Sigmoid colon (tissue), 7 donors: ENCODE measurements at places on chromosomes 11 and 22. TPM values are rescaled to one million over a fixed set of nuclear protein-coding genes. Genes with fewer than 3 reads are reported as not detected.

DNA sequence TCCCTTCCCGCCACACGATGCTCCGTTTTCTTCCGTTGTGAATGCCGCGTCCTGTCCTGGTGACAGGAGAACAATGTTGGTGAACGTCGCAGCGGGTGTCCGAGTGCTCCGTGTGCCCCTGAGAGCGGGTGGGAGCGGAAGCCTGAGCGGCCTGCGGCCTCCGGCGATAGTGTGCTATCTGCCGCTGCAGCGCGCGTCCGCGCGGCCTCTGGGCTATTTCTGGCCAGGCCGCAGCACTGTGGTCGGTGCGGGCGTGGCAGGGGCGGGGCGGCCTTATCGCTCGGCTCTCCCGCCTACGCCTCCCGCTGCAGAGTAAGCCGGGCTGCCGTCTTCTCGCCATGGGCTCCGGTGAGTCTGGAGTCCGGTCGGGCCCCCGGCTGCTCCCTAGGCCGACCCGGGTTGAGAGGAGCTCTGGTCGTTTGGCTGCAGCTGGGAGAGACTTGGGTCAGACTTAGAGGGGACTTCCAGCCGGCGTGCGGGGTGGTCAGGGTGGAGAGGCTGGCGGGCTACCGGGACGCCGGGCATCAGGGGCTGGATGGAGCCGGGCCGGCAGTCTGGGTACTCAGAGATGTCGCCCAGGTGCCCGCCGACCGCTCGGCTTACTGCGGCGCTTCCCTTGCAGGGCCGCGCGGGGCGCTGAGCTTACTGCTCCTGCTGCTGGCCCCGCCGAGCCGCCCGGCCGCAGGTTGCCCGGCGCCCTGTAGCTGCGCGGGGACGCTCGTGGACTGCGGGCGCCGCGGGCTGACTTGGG is at the start of gene GP1BB:
Gene GP1BB (plus strand): TSS at position 308 of the 751 bp plus-strand sequence. CDS start 31 bp downstream, at position 339.
- H3K4me1 ChIP-seq = peaks cover 19% of the 10 kb centered on the region
- no peaks in the 10 kb centered on the region for H3K36me3 ChIP-seq
- no peak for DNase-seq
- no peak within 1 kb of the TSS for H3K27ac ChIP-seq
- no peak within 1 kb of the TSS for H3K4me3 ChIP-seq

- H3K27ac ChIP-seq = peak overlapping the region; percentile 36
- no peak overlapping the region for H3K4me3 ChIP-seq
- no peaks in the 10 kb centered on the region for H3K36me3 ChIP-seq
- no peaks in the 10 kb centered on the region for H3K4me1 ChIP-seq
- peak; percentile 67 for DNase-seq
Observed at GRCh38 chr11:124898711-124899110, 1.0 kb upstream of the ROBO4 start.

EFCAB6 gene
- 0.45 TPM for polyA plus RNA-seq

DNA sequence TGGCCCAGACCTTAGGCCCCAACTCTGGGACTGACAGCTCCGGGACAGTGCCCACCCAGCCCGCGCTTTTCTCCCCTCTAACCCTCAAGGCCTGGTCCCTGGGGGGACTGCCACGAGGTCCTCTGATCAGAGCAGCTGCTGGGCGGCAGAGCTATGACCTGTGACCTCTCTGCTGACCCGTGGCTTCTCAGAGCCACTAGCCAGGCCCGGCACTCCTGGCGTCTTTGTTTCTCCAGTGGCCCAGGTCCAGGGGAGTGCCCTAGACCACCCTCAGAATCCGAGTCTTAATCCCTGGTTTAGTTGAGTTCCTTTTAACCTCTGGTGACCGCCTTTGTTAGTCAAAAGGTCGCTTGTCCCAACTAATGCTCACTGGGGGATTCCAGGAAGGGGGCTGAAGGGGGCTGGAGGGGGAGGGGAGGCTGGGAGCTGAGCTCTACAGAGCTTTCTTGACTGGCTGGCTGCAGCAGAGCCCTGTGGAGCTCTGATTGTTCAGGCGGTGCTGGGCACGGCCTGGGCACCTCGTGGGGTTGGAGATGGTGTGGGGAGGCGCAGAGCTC is 1.2 kb downstream of the FBLN1 start:
- peaks cover 35% of the 10 kb centered on the region for H3K4me1 ChIP-seq
- no peak for DNase-seq
- H3K4me3 ChIP-seq = peak overlapping the region; percentile 60
- H3K27me3 ChIP-seq = peaks cover 11% of the 10 kb centered on the region

GRCh38 chr11:29208117-29208516 is 808.7 kb downstream of the KCNA4 start:
- DNase-seq = no peak
- no peaks in the 10 kb centered on the region for H3K36me3 ChIP-seq
- H3K4me1 ChIP-seq = no peaks in the 10 kb centered on the region
- no peak overlapping the region for H3K4me3 ChIP-seq

DNA sequence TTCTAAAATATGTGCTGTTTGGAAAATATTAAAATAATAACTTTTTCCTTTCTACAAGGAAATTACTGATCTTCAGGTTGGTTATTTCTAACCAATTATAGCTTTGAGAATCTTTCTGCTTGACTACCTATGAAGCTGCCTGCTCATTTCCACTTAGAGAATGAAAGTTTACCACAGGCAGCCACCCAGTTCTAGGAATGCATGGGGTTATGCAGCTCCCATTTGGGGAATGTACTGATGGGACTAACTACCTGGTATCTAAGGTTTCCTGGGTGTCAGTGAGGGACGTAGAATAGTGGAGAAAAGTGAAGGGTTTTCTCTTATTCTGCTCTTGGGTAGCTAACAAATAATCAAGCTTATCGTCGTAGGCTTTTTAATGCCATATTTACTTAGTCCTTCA is 73.4 kb downstream of the DEUP1 start:
- H3K4me1 ChIP-seq = no peaks in the 10 kb centered on the region
- no peaks in the 10 kb centered on the region for H3K36me3 ChIP-seq
- no peak overlapping the region for H3K4me3 ChIP-seq
- H3K27me3 ChIP-seq = no peaks in the 10 kb centered on the region
- no peak for DNase-seq
- H3K27ac ChIP-seq = no peak overlapping the region

- H3K27me3 ChIP-seq = no peaks in the 10 kb centered on the region
- DNase-seq = peak; percentile 85
- no peaks in the 10 kb centered on the region for H3K4me1 ChIP-seq
Observed at GRCh38 chr22:29359469-29359868, 28.9 kb downstream of the AP1B1 start.

DNA sequence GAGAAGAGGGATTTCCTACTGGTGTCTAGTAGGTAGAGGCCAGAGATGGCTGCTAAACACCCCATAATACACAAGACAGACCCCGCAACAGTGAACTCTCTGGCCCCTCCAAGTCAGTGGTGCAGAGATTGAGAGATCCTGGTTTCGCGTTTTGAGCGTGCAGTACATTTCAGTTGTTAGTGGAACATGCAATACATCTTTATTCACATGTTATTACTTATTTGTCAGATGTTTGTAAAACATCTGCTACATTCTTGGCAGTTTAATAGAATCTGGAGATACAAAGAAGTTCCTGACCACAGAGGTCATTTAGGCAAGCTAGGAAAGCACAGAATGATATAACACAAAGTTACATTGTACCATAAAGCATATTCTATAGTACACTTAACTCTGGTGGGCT is 41.5 kb downstream of the ST3GAL4 start:
- no peaks in the 10 kb centered on the region for H3K36me3 ChIP-seq
- no peak overlapping the region for H3K27ac ChIP-seq
- no peaks in the 10 kb centered on the region for H3K27me3 ChIP-seq
- no peak for DNase-seq

APOA1 gene
- polyA plus RNA-seq = 0.32 TPM

PARVA gene
- 16.8 TPM for polyA plus RNA-seq

OR5B21 gene
- not detected for polyA plus RNA-seq

DNA sequence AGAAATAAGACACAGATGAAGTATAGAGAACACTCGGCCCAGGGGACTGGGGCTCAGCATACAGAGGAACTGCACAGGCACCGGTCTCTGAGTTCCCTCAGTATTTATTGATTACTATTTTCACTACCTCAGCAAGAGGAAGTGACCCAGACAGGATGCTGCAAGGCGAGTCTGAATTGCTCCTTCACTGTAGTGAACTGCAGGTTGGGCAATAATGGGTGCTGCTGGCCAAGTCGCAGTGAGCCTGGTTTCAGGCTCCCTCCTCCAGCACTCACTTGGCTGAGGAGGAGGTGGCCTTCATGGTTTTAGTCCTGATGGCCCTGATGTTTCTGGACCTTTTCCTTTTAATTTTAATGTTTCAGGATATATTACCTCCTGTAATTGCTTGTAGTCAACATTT is 10.4 kb downstream of the OR52K2 start:
- no peak overlapping the region for H3K27ac ChIP-seq
- no peak for DNase-seq
- H3K36me3 ChIP-seq = no peaks in the 10 kb centered on the region
- H3K27me3 ChIP-seq = no peaks in the 10 kb centered on the region
- H3K4me3 ChIP-seq = no peak overlapping the region
- no peaks in the 10 kb centered on the region for H3K4me1 ChIP-seq

SUSD2 gene
- not detected for polyA plus RNA-seq

ROBO3 gene
- 1.6 TPM for polyA plus RNA-seq

DNA sequence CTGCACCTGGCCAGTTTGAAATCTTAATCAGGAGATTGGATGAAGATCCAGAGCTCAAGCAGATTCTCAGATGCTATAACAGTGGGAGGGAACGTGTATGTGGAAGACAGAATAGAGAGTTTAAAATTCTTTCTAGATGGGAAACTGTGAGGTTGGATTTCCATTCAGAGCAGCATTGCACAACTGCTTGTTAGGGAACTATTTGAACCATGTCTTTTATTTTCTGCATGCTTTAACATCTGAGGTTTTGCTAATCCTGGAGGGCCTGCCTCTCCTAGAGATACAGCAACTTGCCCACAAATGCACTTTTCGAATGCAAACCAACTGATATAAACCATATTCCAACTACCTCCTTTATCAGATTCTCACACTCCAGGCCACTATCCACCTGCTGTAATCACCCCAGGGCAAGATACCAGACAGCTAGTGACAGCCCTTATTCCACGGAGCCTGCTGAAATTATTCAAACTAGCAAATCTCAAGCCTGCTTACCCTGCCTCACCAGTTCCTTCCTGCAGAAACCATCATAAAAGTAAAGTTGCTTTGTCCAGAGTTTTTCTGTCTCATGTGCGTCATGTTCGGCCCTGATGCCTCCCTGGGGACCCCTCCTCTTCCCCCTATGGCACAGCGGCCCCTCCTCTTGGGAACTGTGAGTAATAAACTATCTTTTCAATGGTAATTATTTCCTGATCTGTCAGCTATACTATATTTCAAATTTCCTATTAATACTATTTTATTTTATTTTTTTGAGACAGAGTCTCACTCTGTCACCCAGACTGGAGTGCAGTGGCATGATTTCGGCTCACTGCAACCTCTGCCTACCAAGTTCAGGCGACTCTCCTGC is 18.4 kb upstream of the SEC14L4 start:
- peaks cover 6% of the 10 kb centered on the region for H3K27me3 ChIP-seq
- H3K36me3 ChIP-seq = no peaks in the 10 kb centered on the region
- no peak overlapping the region for H3K4me3 ChIP-seq
- H3K27ac ChIP-seq = no peak overlapping the region
- DNase-seq = no peak

GRCh38 chr11:10926801-10927211 is 69.0 kb upstream of the ZBED5 start:
- H3K27ac ChIP-seq = no peak overlapping the region
- H3K4me3 ChIP-seq = no peak overlapping the region
- H3K27me3 ChIP-seq = no peaks in the 10 kb centered on the region
- no peaks in the 10 kb centered on the region for H3K36me3 ChIP-seq
- no peak for DNase-seq

DNA sequence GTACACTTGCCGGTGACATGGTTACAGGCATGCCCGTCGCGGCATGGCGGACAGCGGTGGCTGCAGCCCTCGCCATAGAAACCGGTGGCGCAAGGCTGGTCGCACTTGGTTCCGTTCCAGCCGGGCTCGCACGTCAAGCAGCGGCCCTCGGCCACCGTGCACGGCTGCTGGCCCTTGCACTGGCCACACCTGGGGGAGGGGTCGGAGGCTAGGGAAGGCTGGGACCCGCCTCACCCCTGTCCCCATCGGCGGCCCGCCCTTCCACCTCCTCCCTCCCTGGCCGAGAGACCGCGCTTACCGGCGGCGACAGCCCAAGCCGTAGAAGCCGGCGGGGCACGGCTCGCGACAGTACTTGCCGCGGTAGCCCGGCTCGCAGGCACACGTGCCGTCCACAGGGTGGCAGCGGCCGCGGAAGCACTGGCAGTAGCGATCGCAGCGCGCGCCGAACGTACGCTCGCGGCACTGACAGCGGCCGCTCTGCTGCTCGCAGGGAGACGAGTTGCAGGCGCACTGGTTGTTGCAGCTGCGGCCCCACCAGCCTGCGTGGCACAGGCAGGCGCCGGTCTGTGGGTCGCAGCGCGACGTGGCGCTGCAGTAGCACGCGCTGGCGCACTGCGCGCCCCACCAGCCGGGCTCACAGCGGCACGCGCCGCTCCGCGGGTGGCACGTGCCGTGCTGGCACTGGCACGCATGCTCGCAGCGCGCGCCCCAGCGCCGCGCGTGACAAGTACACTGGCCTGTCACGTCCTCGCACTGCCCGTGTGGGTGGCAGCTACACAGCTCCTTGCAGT is 6.7 kb downstream of the SCARF2 start:
- peak; percentile 80 for DNase-seq
- H3K27me3 ChIP-seq = peaks cover 14% of the 10 kb centered on the region
- peak overlapping the region; percentile 8 for H3K27ac ChIP-seq
- H3K4me3 ChIP-seq = peak overlapping the region; percentile 19
- H3K4me1 ChIP-seq = no peaks in the 10 kb centered on the region
- no peaks in the 10 kb centered on the region for H3K36me3 ChIP-seq

- peaks cover 73% of the 10 kb centered on the region for H3K4me1 ChIP-seq
- H3K27ac ChIP-seq = peak overlapping the region; percentile 84
- peak; percentile 92 for DNase-seq
- no peaks in the 10 kb centered on the region for H3K36me3 ChIP-seq
- no peaks in the 10 kb centered on the region for H3K27me3 ChIP-seq
Observed at GRCh38 chr11:61695917-61696316, 15.7 kb downstream of the DAGLA start.

GRCh38 chr22:49659924-49660315 is 167.8 kb downstream of the BRD1 start:
- H3K4me3 ChIP-seq = no peak overlapping the region
- no peaks in the 10 kb centered on the region for H3K36me3 ChIP-seq
- DNase-seq = no peak
- no peak overlapping the region for H3K27ac ChIP-seq

GRCh38 chr22:33684087-33684486 is 236.2 kb downstream of the LARGE1 start:
- H3K36me3 ChIP-seq = no peaks in the 10 kb centered on the region
- H3K4me1 ChIP-seq = peaks cover 18% of the 10 kb centered on the region
- H3K27ac ChIP-seq = no peak overlapping the region

DNA sequence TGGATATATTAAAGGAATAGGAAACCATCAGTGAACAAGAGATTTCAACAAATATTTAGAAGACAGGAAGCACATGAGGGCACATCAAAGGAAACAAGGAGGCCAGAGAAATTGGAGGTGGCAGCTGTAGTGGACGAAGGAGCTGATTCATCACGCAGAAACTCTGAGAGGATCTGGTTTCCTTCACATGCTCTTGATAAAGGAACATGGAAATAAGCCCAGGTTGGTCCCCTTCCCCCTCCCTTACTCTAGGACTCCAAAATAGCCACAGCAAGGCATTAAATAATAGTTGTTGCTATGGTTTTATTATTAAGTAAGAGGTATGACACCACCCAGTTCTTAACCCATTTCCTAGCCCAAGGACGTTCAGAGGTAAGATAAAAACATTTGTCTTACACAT is 11.3 kb downstream of the IZUMO1R start:
- H3K4me1 ChIP-seq = no peaks in the 10 kb centered on the region
- no peaks in the 10 kb centered on the region for H3K36me3 ChIP-seq
- no peaks in the 10 kb centered on the region for H3K27me3 ChIP-seq
- DNase-seq = no peak
- no peak overlapping the region for H3K27ac ChIP-seq

- H3K27ac ChIP-seq = no peak overlapping the region
- no peaks in the 10 kb centered on the region for H3K4me1 ChIP-seq
- H3K4me3 ChIP-seq = no peak overlapping the region
Observed at GRCh38 chr11:88375927-88376470, 38.5 kb upstream of the CTSC start.

LMO2 gene
- polyA plus RNA-seq = 12.3 TPM

TRIM49 gene
- not detected for polyA plus RNA-seq

DSCAML1 gene
- polyA plus RNA-seq = 0.23 TPM

CST6 gene
- 0.10 TPM for polyA plus RNA-seq
